Stimulated activated effector memory CD8-positive, alpha-beta T cell treated with anti-CD3 and anti-CD28 coated beads, Interleukin-12 subunit alpha, Interleukin-12 subunit beta, amount 100 ng/mL, for 72 hours (primary cell): ENCODE measurements at places on chromosomes 7 and 10.

- DNase-seq, result no peak
These were observed 22.1 kb upstream of the PDE1C start for GRCh38 chr7:32092346-32092745.

DNA sequence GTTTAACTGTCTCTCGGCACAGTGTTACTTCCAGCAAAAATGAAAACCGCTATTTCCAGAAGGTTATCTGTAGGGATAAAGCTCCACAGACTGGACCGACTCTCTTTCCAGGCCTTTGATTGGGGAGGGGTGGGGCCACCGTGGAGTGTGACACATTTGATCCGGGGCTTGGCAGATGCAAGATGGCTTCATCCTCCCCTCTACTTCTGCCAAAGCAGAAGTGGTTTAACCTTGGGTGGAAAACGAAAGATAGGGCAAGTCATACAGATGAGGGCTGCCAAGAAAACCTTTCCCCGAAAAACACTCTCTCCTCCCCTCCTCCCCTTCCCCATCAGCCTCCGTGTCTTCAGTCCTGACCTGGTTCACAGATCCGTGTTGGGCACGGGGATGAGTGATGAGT, 139.7 kb upstream of the SH2B2 start:
- no peak for DNase-seq

DNA sequence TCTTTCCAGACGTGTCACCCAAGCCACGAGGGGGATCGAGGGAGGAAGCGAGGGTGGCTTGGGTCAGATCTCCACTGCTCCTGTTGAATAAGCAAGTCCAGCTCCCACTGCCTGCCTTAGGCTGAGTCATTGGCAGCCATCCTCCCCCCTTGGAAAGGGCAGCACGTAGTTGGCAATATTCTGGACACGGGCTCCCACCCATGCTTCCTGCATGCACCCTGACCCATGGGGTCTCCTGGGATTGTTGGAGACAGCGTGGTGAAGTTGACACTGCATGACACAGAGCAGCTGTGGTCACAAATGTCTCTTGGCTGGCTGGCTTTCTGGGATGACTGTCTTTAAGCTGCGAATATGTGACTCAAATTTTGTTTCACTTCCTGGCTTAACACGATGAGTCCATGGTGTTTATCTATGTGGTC, 11.2 kb downstream of the BTBD16 start:
- DNase-seq, result no peak

DNA sequence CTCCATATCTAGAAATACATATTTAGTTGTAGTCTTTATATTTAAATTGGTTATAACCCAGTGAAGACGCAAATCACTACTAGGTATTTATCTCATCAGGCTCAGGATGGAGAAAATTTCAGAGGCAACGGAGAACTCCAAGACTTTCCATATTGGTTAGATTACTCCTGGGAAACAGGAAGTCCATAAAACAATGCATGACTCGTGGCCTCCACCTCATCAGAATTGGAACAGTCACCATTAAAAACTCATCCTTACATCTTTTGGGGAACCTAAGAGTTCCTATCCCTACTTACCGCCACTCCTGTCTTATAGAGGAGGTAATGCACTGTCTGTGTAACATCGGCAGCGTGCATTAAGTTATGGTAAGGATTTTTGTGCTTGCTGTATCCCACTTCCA, 177.6 kb downstream of the PPP1R17 start:
- DNase-seq, result no peak

DNA sequence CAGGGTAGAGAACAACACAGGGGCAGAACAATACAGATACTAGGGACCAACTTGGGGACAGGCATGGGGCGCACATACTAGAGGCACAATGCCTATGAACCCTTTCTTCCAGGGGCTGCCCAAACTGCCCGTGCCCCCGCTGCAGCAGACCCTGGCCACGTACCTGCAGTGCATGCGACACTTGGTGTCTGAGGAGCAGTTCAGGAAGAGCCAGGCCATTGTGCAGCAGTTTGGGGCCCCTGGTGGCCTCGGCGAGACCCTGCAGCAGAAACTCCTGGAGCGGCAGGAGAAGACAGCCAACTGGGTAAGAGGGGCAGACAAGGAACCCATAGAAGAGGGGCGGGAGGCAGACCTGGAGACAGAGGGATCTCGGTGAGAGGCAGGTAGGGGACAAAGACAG, 5.8 kb downstream of the CHAT start:
- DNase-seq, result no peak

- DNase-seq, result no peak
These were observed 1.2 kb upstream of the UNCX start for GRCh38 chr7:1231214-1232102.

GRCh38 chr10:29688230-29688661, 53.5 kb upstream of the SVIL start:
- no peak for DNase-seq

GRCh38 chr7:150481186-150481920, 30.9 kb downstream of the GIMAP8 start:
- peak; percentile 70 for DNase-seq

DNA sequence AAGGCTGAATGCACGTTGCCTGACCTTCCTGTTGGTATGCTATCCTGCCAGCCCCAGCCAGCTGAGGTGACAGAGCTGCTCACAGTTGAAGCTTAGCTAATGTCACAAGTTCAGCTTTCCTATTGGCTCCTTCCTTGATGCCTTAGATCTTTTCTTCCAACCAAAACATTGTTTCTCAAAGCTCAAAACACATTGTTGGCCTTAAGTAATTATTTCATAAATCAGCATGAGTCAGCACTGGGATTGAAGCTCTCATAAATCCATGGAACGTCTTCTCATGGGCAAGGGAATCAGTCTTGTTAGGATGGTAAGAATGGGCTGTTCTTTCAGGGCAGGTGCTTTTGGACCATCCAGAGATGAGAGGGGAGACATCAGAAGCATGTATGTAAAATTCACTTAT, 128.1 kb upstream of the SAMD8 start:
- DNase-seq, result no peak

GRCh38 chr7:2474813-2475677, 1.2 kb downstream of the GRIFIN start:
- DNase-seq, result no peak

GRCh38 chr7:92633211-92633906, 43.2 kb upstream of the FAM133B start:
- DNase-seq, result no peak

GRCh38 chr7:55308186-55308929, 56.8 kb upstream of the LANCL2 start:
- DNase-seq, result no peak

DNA sequence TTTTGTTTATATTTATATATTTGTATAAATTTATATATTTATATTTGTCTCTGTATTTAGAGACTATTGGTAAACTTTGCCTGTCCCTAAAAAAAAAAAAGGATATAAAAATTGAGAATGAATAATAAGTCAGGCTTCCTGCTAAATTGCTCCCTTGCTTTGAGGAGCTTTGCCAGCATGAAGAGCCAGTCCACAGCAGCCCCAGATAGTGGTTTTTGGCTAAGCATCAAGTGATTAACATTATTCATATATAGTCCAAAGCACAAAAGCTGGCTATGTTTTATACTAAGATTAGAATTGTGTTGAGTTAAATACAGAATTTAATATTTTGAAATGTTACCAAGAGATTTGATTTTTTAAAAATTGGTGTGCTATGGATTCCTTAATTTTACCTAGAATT, 264.9 kb upstream of the FERD3L start:
- DNase-seq, result no peak

DNA sequence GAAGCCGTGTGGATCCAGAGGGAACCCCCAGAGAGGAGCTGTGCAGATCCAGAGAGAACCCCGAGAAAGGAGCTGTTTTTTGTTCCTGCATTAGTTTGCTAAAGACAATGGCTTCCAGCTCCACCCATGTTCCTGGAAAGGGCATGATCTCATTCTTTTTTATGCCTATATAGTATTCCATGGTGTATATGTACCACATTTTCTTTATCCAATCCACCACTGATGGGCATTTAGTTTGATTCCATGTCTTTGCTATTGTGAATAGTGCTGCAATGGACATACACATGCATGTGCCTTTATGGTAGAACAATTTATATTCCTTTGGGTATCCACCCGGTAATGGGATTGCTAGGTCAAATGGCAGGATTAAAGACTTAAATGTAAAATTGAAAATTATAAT, 95.4 kb upstream of the RHEB start:
- no peak for DNase-seq

DNA sequence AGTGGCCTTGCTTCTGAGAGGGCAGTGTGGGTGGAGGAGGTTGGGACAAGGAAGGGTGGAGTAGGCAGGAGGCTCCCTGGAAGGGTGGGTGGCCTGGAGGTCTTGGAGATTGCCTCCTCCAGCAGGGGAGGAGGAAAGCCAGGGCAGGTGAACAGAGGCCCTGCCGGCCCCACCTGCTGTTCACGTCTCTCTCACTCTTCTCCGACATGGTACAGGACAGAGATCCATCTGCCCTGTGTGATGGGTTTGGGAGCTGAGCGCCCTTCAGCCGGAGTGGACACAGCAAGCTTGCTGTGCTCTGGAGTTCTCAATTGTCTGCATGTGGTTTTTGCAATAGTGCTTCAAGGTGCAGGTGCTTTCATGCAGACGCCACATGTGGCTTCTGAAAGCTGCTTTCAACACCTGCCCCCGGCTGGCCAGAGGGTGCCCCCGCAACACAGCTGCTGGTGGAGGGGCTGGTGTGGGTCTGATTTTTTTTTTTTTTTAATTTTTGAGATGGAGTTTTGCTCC, 82.8 kb upstream of the GNA12 start:
- no peak for DNase-seq

GRCh38 chr10:1642600-1643160, 94.6 kb downstream of the ADARB2 start:
- no peak for DNase-seq

DNA sequence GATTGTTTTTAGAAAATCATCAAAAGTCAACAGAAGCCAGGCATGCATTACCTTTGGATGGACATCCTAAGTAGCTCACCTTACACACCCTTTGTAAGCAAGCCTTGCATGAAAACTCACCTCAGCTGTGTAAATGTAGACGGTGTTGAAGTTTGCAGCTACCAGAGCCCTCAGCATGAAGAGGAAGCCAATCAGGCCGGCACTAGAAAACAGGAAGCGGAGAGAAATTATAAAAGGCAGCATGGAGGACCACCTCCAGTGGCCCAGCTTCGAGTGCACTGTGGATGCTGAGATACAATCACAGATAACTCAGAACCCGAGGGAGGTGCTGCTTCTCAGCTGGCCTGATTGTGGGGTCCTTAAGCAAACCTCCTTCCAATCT, 75.3 kb downstream of the SVOPL start:
- DNase-seq, result no peak

GRCh38 chr10:30324448-30325110, 24.5 kb downstream of the MTPAP start:
- no peak for DNase-seq

GRCh38 chr10:23367896-23368595, 23.4 kb upstream of the C10orf67 start:
- DNase-seq, result no peak

DNA sequence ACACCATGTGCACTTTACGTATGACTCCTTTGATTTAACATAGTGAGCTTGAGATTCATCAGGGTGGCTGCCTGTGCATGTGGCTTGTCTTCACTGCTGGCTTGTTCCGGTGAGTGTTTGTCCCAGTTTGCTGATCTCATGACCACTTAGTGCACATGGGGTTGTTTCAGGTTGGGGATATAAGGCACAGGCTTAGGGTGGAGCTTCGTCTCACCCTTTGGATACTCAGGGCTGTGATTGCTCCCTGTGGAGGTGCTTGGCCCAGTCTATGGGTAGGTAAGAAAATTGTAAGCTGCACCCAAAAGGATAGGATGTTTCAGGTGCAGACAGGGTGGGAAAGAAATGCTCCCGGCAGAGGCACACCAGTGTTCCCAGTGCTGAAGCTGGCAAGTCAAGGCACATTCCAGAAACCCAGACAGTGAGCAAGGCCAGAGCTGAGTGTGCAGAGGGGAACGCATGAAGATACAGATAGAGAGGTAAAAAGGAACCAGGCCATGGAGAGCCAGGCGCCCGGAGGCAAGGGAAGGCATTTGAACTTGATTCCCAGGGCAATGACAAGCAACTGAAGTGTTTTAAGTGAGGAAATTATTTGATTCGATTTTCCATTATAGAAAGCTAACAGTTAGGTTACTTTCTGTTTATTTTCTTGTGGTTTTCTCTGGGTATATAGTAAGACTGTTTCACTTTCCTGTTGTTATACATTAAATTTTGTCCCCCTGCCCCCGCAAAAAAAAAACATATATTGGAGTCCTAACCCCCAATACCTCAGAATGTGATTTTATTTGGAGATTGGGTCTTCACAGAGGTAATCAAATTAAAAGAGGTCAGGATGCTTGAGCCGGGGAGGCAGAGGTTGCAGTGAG, 289.8 kb upstream of the KLF6 start:
- DNase-seq, result no peak

DNA sequence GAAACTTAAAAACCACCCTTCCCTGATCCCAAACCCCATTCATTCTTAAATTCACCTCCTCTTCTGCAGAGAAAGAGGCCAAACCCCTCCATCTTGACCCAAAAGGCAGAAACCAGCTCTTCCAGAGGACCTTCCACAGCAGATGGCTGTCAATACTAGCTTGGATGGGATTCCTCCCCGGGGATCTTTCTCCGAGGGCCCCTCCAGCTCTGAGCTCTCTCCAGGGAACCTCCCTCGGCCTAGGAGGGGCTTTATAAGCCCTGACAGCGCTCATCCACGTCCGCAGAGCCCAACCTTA, 5.4 kb downstream of the TNRC18 start:
- DNase-seq, result no peak

DNA sequence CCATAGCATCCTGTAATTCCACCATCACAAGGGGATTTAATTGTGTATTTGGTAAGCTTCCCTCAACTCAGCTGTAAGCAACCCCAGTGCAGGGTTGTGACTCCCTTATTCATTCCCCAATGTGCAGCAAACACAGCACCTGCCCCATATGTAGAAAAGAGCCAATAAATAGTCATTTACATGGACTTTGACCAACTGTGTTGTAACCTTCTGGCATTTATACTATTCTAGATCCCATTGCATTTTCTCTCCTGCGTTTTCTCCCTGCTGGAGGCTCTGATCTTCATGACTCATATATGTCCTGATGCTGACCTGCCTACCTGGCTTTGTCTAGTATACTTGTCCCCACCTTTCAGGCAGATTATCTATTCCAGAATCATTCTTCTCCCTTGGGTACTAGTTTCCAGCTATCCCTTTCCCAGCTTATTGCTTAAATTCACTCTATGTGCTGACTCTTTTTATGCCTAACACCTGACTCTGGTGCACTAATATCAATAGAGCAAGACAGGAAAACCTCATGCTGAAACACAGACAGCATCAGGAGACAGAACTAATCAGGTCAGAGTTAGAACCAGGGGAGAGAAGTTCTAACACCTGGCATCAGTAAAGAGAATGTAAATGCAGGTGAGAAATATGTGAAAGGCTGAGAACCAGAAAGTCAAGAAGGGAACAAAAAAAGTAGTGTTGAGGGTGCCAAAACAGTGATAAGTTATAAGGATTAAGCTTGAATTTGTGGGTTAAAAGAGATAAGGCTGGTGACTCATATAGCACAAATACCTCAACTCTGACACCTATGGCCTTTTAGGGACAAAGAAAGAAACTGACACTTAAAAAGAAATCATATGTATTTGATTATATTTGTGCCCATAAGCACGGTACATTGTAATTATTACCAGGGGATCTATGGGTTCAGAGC, 402.7 kb downstream of the IPMK start:
- DNase-seq, result no peak
